Stimulated activated CD8-positive, alpha-beta memory T cell treated with anti-CD3 and anti-CD28 coated beads, Interleukin-2, amount 100 ng/mL, for 48 hours (primary cell): ENCODE measurements at places on chromosomes 1 and 21.

GRCh38 chr1:153387785-153388184, 3.1 kb downstream of the S100A8 start:
- DNase-seq = no peak

GRCh38 chr1:64685217-64685616, 59.7 kb upstream of the RAVER2 start:
- DNase-seq = no peak

- no peak for DNase-seq
Observed at GRCh38 chr1:15627343-15627988, 10.2 kb downstream of the DDI2 start.

DNA sequence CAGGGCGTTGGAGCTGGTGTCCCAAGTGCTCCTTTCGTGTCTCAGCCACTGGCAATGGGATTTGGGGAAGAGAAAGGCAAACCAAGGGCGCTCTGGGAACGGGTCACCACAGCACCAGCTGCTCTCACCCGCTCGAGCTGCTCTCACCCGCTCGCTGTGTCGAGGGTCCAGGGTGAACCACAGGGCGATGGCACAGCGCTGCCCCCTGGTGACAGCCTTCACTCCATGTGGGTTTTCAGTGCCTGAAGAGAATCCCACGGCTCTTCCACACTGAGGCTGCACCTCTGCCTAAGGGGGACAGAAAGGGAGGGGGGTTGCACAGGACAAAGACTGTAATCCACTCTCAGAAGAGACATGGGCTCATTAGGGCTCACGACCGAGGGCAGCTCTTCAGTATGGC, 7.1 kb upstream of the CLDN19 start:
- no peak for DNase-seq

DNA sequence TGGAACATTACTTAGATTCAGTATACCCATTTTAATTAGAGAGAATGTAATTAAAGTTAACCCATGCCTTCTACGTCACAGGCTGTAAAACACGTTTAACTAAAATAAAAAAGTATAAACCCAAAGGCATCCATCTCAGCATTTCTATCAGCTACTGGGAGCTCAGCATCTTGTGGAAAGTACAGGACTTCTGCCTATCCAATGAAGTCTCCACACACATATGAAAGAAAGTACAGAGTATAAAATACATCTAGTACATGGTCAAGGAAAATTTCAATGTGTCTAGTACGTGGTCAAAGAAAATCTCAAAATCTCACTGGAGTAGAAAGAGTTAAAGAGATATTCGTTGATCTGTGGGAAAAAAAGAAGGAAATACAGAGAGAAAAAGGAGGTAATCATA, 141.4 kb upstream of the ZNHIT6 start:
- DNase-seq = no peak

DNA sequence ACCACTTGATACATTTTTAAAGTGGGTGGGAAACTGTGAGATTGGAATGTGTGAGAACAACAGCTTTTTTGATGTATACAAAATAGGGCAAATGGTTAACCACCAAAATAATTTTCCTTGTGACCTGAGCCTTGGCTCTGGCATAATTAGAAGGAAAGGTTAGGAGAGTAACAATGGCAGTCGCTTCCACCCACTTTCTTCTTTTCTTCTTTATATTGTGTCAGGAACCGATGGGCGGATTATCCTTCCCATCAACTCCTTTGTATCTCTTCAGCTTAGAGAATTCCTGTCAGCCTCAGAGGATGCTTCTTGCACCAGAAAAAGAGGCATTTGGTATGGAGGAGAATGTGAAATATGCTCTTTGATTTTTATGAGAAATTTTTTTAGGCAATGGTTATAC, 90.6 kb downstream of the SDCCAG8 start:
- no peak for DNase-seq

DNA sequence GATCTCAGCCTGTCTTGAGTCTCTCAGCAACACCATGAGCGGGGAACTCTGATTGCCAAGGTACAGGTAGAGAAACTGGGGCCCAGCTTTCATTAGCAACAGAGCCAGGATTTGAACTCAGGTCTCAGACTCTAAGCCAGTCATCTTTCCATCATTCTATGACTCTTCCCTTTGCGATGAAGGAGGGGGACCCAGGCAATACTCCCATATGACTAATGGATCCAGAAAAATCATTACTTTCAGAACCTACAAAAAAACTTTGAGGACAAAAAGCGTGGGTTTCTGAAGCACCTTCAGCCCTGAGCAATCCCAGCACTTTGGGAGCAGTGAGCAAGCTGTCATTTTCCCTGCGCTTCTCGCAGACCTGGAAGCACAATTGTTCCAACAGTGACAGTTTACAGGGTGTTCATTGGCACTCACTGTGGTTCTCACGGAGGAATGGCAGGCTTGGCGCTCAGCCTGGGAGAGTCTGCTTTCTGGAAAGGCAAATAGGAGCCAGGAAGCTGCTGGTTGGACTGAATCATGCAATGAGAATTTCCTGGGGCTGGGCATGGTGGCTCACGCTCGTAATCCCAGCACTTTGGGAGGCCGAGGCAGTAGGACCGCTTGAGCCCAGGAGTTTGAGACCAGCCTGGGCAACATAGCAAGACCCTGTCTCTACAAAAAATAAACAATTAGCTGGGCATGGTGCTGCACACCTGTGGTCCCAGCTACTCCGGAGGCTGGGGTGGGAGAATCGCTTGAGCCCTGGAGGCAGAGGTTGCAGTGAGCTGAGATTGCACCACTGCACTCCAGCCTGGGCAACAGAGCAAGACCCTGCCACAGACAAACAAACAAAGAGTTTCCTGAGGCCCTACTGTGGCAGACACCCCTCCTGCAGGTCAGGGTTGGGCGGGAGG, 40.1 kb downstream of the SLC2A7 start:
- DNase-seq = no peak

GRCh38 chr1:94807742-94808491, 12.2 kb upstream of the SLC44A3 start:
- no peak for DNase-seq

DNA sequence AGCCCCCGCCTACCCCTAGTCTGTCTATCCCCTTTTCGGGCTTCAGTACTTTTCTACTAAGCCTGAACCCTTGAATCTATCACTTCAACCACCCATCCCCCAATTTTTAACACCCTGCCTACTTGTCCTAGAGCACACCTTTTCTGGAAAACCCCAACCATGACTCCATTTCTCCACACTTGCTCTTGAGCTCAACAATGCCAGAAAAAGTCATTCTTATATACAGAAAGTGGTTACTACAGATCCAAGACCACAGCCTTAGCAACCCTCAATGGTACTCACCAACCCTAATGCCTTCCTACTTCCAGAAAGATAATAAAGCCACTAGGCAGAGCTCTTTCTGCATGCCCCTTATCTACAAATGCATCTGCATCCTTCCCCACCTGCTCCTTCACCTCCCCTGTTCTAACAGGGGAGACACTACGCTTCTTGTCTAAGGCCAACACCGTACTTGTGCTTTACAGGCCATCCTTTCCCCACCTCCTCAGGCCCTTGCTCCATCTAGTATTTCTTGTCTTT, 41.2 kb downstream of the DMAP1 start:
- DNase-seq = no peak
